Aorta (tissue), 5 donors: ENCODE measurements at places on chromosomes 1 and 21. TPM values are rescaled to one million over a fixed set of nuclear protein-coding genes. Genes with fewer than 3 reads are reported as not detected.
A peak's percentile ranks its signal among the peaks of the same experiment; 100 is the strongest.

GRCh38 chr21:26818906-26819305 lies 26.3 kb downstream of the ADAMTS1 start:
- H3K36me3 ChIP-seq: no peaks in the 10 kb centered on the region
- H3K4me3 ChIP-seq: no peak overlapping the region
- H3K27ac ChIP-seq: no peak overlapping the region
- no peak for DNase-seq
- no peaks in the 10 kb centered on the region for H3K4me1 ChIP-seq
- no peaks in the 10 kb centered on the region for H3K27me3 ChIP-seq

GRCh38 chr1:231528172-231529029 lies at the start of gene TSNAX:
TSNAX (plus strand) TSS chr1:231528669; CDS start chr1:231528811, 142 bp downstream.
- H3K27ac ChIP-seq: no peak within 1 kb of the TSS
- DNase-seq: peak; percentile 95
- no peaks in the 10 kb centered on the region for H3K27me3 ChIP-seq

- no peaks in the 10 kb centered on the region for H3K27me3 ChIP-seq
- peak; percentile 54 for DNase-seq
- H3K4me3 ChIP-seq: no peak overlapping the region
- H3K36me3 ChIP-seq: no peaks in the 10 kb centered on the region
Measured at GRCh38 chr1:3975903-3976630, 76.0 kb upstream of the C1orf174 start.

GRCh38 chr1:37338658-37339057 lies 135.7 kb upstream of the ZC3H12A start:
- H3K27me3 ChIP-seq: no peaks in the 10 kb centered on the region
- H3K4me3 ChIP-seq: no peak overlapping the region
- no peaks in the 10 kb centered on the region for H3K36me3 ChIP-seq

GRCh38 chr1:206847337-206847834 lies 18.0 kb upstream of the IL20 start:
- H3K4me3 ChIP-seq: no peak overlapping the region
- no peaks in the 10 kb centered on the region for H3K4me1 ChIP-seq
- H3K27ac ChIP-seq: no peak overlapping the region
- H3K27me3 ChIP-seq: no peaks in the 10 kb centered on the region
- no peaks in the 10 kb centered on the region for H3K36me3 ChIP-seq
- no peak for DNase-seq

GRCh38 chr1:46481961-46482360 lies 7.7 kb upstream of the DMBX1 start:
- H3K36me3 ChIP-seq: no peaks in the 10 kb centered on the region
- H3K4me3 ChIP-seq: no peak overlapping the region
- H3K27me3 ChIP-seq: no peaks in the 10 kb centered on the region
- no peak overlapping the region for H3K27ac ChIP-seq
- peak; percentile 25 for DNase-seq
- H3K4me1 ChIP-seq: no peaks in the 10 kb centered on the region

The BARHL2 gene
- not detected for polyA plus RNA-seq

DNA sequence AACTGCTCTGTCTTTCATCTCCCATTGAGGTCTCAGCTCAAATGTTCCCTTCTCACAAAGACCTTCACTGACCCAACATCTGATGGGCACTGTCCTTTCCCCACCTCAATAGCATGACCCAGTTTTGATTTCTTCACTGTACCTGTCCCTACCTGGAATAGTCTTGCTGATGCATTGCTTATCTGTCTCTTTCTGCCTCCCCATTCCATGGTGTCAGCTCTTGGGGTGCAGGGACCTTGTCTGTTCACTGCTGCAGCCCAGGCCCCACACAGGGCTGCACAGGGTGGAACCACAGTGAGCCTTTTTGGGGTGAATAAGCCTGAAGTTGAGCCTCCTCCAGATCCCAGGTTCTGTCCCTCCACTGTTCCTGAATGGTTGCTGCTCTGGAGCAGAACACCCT lies 414.9 kb downstream of the PTPRU start:
- no peaks in the 10 kb centered on the region for H3K27me3 ChIP-seq
- no peak for DNase-seq
- no peak overlapping the region for H3K4me3 ChIP-seq
- H3K27ac ChIP-seq: no peak overlapping the region
- H3K36me3 ChIP-seq: no peaks in the 10 kb centered on the region
- no peaks in the 10 kb centered on the region for H3K4me1 ChIP-seq

- H3K36me3 ChIP-seq: no peaks in the 10 kb centered on the region
- no peaks in the 10 kb centered on the region for H3K4me1 ChIP-seq
- no peak within 1 kb of the TSS for H3K4me3 ChIP-seq
- H3K27me3 ChIP-seq: no peaks in the 10 kb centered on the region
- no peak within 1 kb of the TSS for H3K27ac ChIP-seq
Measured at GRCh38 chr1:32250893-32251716, at the start of gene LCK. LCK (plus strand) TSS chr1:32251265; CDS start chr1:32274330, 23,065 bp downstream.

GRCh38 chr1:157870490-157870889 lies 28.9 kb upstream of the CD5L start:
- no peaks in the 10 kb centered on the region for H3K4me1 ChIP-seq
- no peak overlapping the region for H3K4me3 ChIP-seq
- no peak overlapping the region for H3K27ac ChIP-seq
- H3K27me3 ChIP-seq: no peaks in the 10 kb centered on the region

The THRAP3 gene
- 46.7 TPM for polyA plus RNA-seq

DNA sequence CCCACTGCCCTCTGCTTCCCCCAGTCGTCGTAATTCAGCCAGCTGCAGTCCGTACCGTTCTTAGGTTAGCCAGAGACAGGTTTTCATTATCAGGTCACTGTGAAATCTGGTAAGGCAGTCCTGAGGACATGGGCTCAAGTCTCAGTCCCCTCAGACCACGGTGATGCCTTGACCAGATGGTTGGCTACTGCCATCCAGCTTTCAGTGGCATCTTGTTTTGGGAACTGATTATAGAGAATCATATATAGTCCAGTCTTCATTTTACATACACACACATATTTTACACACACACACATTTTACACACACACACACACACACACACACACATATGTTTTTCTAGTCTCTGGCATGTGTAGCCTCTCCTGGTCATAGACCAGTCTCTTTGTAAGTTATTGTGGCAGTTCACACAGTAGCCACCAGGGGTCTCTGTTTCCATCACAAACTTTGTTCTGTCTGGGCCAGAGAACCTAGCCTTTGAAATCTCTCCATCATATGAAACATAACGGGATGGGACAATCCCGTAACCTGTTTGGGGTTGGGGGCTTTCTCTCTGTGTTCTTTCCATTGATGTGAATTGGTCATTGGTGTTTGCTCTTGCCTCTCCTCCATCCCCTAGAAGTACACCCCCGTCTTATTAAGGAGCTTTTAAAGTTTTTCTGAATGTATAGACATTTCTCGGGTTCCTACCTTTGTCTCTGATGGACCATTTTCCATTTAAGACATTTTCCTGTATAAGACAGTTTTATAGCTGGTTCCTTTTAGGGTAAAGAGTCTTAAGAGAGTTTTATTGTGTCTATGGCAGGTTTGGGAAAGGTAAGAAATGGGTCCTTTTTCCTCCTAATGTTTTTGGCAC lies 8.4 kb upstream of the IKBKE start:
- H3K36me3 ChIP-seq: no peaks in the 10 kb centered on the region
- H3K27me3 ChIP-seq: no peaks in the 10 kb centered on the region
- no peak overlapping the region for H3K27ac ChIP-seq
- DNase-seq: no peak

- H3K27ac ChIP-seq: no peak overlapping the region
- H3K27me3 ChIP-seq: no peaks in the 10 kb centered on the region
- no peaks in the 10 kb centered on the region for H3K36me3 ChIP-seq
- DNase-seq: no peak
- no peaks in the 10 kb centered on the region for H3K4me1 ChIP-seq
Measured at GRCh38 chr1:53860967-53861411, 22.9 kb upstream of the NDC1 start.

The GUCA2B gene
- polyA plus RNA-seq: 78.5 TPM

GRCh38 chr21:39064325-39065012 lies 118.8 kb downstream of the PSMG1 start:
- no peak overlapping the region for H3K4me3 ChIP-seq
- no peaks in the 10 kb centered on the region for H3K4me1 ChIP-seq
- no peaks in the 10 kb centered on the region for H3K27me3 ChIP-seq
- H3K27ac ChIP-seq: no peak overlapping the region

DNA sequence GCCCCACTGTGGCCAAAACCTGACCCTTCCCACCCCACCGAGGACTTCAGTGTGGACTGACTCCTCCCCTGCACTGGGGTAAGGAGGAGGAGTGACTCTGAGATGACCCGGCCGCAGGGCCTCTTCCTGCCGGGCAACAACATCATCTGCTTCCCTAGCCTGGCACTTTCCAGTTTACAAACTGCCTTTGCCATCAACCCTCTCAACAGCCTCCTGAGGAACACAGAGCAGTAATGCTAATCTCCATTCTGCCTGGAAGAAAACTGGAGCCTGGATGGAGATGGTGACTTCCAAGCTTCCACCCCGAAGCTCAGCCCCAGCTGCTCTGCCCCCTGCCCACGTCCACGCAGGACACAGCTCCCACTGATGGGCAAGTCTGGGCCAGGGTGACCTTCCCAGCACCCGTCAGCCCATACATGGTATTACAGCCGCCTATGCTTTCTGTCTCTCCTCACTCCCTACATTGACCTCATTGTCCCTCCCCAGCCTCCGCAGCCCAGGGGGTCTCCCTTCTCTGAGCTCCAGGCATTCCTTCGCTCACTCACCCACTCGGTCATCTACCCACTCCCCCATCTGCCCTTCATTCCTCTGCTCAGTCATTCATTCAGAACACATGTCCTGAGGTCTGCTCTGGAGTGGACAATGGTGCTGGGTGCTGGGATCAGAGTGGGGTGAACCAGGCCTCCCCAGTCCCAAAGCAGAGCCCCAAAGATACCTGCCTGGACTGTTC lies 34.2 kb downstream of the RAP1GAP start:
- no peak overlapping the region for H3K4me3 ChIP-seq
- no peaks in the 10 kb centered on the region for H3K27me3 ChIP-seq
- no peak for DNase-seq

DNA sequence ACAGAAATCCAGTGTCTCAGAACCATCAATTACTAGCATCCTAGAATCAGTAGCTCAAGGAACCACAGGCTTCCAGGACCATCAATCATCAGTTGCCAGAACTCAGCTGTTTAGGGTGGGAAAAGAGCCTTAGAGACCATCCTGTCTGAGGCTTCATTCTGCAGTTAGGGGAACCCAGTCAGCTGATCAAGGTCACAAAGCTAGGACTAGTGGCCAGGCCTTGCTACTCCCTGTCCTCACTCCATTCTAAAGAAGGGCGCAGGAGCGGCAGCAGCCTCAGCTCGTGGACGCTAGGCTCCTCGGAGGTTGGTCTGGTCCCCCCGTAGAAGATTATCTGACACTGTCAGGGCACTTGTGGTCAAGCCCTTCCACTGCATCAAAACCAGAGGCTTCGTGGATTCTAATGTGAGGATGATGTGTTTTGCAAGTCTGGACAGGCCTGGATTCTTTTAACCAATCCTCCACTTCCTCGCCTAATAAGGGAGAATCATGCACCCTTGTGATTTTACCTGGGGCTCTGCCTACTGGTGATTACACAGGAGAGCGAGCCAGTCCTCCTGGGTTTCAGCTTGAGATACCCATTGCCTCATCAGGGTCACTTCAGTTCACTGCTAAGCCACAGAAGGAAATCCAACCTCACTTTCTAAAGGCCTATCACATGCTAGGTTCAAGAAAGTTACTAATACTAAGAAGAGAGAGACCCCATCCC lies 41.7 kb upstream of the IFFO2 start:
- DNase-seq: no peak
- peaks cover 7% of the 10 kb centered on the region for H3K4me1 ChIP-seq
- H3K27me3 ChIP-seq: no peaks in the 10 kb centered on the region
- no peak overlapping the region for H3K4me3 ChIP-seq
- H3K27ac ChIP-seq: peak overlapping the region; percentile 61

The KCNN3 gene
- polyA plus RNA-seq: 0.50 TPM

The HLX gene
- polyA plus RNA-seq: 3.1 TPM

DNA sequence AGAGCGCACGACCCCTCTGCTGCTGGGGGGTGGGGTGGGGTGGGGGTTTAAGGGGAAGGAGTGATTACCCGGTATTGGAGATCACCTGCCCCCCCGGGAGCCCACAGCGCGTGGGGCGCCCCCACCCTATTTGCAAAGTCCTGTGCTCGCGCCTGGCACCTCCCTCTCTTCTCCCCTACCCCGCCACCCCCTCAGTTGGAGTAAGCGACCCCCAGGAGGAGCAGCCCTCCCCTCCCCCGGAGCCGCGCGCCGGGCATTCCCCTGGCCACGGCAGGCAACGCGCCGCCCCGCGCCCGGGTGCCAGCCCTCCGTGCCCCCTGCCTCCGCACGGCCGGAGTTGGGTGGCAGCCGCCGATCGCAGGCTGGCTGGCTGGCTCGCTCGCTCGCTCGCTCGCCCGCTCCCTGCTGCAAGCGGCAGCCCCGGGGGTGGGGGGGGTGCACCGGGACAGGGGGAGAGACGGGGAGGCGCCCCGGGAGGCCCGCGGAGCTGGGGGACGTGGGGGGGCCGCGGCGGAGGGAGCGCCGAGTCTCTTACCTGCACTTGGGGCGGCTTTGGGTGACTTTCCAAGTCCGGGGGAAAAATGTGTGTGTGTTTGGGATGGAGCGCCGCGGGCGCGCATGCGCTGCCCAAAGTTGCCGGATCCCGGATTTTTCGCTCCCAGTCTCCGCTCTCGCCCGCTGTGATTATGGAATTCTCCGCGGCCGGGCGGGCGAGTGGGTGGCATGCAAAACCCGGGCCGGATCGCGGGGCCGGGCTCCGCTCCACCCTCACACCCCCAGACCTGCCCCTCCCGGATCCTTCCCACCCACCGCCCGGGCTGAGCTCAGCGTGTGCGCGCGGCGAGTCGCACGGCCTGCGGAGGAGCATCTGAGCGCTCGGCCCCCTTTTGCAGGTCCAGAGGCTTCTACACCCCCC lies at the start of gene CASZ1:
Gene CASZ1 (minus strand): TSS at position 618 of the 916 bp plus-strand sequence. CDS start 102,757 bp downstream, outside the sequence.
- H3K27ac ChIP-seq: no peak within 1 kb of the TSS
- peak; percentile 78 for DNase-seq
- H3K36me3 ChIP-seq: no peaks in the 10 kb centered on the region
- no peaks in the 10 kb centered on the region for H3K4me1 ChIP-seq

GRCh38 chr1:45266151-45266801 lies 59.9 kb upstream of the ZSWIM5 start:
- peak; percentile 80 for DNase-seq
- H3K4me3 ChIP-seq: no peak overlapping the region
- no peak overlapping the region for H3K27ac ChIP-seq
- no peaks in the 10 kb centered on the region for H3K4me1 ChIP-seq

GRCh38 chr1:173996995-173997394 lies 25.2 kb downstream of the RC3H1 start:
- H3K27me3 ChIP-seq: no peaks in the 10 kb centered on the region
- no peak overlapping the region for H3K4me3 ChIP-seq
- H3K4me1 ChIP-seq: no peaks in the 10 kb centered on the region
- no peak overlapping the region for H3K27ac ChIP-seq
- H3K36me3 ChIP-seq: no peaks in the 10 kb centered on the region

The ZNF648 gene
- polyA plus RNA-seq: not detected

DNA sequence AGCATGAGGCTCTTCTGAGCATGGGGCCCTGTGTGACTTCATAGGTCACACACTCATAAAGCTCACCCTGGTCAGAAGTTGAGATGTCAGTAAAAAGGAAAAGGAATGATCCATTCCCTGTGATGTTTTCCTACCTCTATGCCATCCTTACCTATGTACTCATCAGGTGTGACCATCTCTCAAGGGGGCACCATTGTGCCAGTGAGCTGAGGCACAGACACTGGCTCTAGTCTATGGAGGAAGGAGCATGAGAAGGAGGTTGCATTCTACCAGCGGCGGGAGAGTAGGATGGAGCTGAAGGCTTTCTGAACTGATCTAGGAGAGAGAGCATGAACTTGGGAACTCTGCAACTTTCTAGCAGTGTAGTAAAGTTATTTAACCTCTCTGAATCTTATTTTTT lies 65.8 kb upstream of the RGL1 start:
- H3K4me3 ChIP-seq: no peak overlapping the region
- no peak for DNase-seq
- H3K27ac ChIP-seq: no peak overlapping the region

GRCh38 chr21:42560517-42561179 lies 47.0 kb downstream of the SLC37A1 start:
- no peaks in the 10 kb centered on the region for H3K36me3 ChIP-seq
- H3K27me3 ChIP-seq: no peaks in the 10 kb centered on the region
- H3K27ac ChIP-seq: no peak overlapping the region
- H3K4me1 ChIP-seq: no peaks in the 10 kb centered on the region
- no peak overlapping the region for H3K4me3 ChIP-seq

The FCGR1A gene
- 12.5 TPM for polyA plus RNA-seq

The SPRR4 gene
- not detected for polyA plus RNA-seq
